Smooth muscle cell of bladder (primary cell): ENCODE measurements at places on chromosomes 3 and 15. TPM values are rescaled to one million over a fixed set of nuclear protein-coding genes. Genes with fewer than 3 reads are reported as not detected.

The TGM4 gene
- not detected in 2 replicates for total RNA-seq

The SPATA12 gene
- not detected in 2 replicates for total RNA-seq

The RASL12 gene
- total RNA-seq = 3.1 and 6.5 TPM in 2 replicates

The LARP6 gene
- 42.6 and 61.3 TPM in 2 replicates for total RNA-seq

The RYR3 gene
- 0.09 TPM in 1 of 2 replicates, not detected in the other for total RNA-seq

The GOLGA6L10 gene
- 0.28 and 0.71 TPM in 2 replicates for total RNA-seq

The CFAP161 gene
- not detected in 2 replicates for total RNA-seq

The RASGRF1 gene
- total RNA-seq = under 0.01 TPM in 1 of 2 replicates, not detected in the other

The WWTR1 gene
- 21.8 and 22.9 TPM in 2 replicates for total RNA-seq

The EPHB1 gene
- total RNA-seq = 0.28 and 0.74 TPM in 2 replicates
